ENCODE measurements at places on chromosomes 4 and X.

DNA sequence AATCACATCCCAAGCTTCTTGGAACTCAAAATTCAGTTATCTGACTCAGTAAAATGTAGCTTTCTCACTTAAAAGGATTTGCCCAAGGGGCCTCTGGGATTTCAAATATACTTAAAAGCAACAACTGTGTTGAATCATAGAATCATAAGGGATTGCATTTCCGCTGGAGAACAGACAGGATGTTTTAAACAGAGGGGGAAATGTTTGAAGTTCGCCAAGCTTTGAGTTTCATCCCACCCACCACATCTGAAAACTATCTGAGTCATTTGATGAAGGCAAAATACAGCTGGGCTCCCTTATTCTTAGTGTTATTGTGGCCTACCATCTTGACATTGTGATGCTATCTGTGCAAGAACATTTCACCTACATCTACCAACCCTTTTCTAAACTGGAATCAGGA lies 73.5 kb downstream of the PPP1R2C start:
- DNase-seq: no peak

- DNase-seq: no peak
Measured at GRCh38 chrX:75158054-75158453, 2.0 kb upstream of the ABCB7 start.

DNA sequence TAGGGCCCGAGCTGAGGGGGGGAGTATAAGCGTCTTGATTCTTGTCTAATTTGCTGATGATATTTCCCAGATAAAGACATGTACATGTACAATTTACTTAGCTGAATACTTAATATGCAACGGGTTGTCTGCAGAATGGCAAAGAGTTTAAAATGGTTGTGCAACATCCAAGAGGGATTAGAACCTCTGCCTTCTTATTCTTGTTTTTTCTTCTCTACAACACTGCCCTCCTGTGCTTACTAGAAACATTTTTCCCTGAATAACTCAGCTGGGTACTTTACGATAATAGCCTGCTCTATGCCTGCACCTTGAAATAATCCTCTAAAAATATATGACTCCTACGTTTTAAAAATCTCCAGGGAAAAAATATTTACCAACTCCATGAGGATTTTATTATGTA lies 41.8 kb downstream of the INTS12 start:
- DNase-seq: no peak

DNA sequence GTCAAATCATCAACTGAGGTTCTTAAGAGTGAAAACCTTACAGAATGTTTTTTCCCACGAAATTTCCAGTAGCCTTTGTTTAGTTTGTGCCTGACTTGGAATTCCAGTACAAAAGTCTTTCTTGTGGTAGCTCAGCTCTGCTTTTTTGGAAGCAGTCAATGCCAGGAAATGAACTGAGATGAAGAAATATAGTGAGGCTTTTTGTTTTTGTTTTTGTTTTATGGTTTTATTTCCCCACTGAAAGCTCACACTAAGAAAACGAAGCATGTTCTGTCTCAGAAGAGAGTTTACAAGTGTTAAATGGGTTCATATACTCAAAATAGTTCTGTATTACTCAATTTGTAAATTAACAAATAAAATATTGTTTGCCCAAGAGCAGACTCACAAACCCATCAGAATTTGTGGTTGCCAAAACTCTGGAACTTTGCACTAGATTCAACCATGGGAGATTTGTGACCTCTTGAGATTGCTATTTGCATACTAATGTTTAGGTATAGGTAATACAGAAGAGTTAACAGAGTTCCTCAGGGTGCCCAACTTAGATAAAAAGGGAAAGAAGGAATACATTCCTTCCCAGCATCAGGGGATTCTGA lies 1060.8 kb downstream of the FAT4 start:
- no peak for DNase-seq

DNA sequence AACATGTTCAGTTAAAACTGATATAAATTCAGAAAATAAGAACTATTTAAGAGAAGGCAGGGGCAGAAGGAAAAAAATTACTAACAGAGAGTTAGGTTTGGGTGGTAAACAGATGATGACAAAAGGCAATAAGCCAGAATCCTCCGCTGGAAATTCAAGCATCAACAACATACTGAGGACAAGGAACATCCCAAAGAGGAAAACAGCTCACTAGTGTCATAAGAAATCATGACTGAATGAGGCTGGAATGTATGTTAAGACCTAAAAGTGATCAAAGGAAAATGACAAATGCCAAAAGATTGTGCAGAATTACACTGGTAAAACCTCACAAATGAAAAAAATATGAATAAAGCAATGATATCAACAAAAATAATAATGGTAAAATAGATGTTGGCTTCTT lies 88.4 kb downstream of the WDFY3 start:
- DNase-seq: no peak

DNA sequence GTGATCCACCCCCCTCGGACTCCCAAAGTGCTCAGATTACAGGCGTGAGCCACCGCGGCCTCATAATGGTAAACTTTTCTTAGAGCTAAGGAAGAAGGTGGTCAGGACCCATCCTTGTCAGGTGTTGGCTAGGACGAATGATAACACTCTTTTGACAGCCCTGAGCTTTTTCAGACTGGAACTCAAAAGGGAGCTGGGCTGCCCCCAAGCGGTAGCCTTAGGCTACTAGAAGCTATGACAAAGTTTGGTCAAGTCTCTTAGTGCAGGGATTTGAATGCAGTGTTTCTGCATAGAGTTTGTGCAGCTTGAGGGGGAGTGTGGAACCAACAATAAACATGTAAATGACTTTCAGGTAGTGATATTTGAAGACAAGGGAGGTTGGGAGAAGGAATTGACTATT lies 11.8 kb upstream of the HSD17B10 start:
- DNase-seq: no peak

DNA sequence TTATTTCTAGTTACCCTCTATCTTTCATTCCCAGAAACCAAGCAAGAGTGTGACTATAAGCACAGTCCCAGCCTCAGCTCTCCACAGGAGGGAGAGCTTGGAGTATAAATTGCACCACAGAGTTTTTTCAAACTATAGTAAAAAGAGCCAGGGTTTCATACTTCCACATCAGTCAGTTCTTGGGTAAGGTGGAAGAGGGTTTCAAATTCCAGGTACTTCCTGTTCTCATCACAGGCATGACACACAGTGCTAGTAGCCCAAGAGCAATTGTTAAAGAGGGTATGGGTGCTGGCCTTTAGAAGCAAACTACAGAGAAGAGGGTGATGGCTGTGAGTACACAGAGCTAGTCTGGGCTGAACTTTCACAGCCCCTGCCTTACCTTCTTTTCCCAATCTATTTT lies 5.7 kb upstream of the IL1RAPL1 start:
- no peak for DNase-seq

GRCh38 chr4:93267747-93268146 lies 560.8 kb upstream of the ATOH1 start:
- no peak for DNase-seq

DNA sequence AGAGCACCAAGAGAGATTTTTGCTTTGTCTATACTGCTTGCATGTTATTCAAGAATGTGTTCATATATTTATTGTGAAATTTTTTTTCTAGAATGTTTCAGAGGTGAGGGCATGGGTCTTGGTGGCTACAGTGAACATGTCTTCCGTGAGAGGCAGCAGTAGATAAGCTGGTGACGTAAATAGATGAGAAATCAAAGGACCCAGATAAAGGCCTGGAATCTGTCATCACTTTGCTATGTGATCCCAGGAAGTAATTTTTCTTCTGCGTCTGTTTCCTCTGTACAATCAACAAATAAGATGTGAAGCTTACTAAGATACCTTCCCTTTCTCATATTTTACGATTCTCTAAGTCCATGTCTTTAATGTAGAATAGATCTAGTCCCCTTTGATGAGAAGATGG lies 129.1 kb downstream of the COL4A6 start:
- no peak for DNase-seq

GRCh38 chrX:74534569-74535038 lies 79.8 kb downstream of the RLIM start:
- no peak for DNase-seq

DNA sequence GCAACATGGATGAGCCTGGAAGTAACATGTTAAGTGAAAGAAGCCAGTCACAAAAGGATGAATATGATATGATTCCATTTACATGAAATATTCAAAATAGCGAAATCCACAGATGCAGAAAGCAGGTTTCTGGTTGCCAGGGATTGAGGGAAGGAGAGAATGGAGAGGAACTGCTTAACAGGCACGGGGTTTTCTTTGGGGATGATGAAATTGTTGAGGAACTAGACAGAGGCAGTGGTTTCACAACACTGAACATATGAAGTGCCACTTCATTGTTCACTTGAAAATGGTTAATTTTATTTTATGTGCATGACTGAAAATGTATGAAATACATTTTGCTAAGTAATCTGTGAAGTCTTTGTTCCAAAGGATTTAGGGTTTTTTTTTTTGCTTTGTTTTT lies 182.5 kb upstream of the TBL1X start:
- DNase-seq: no peak

DNA sequence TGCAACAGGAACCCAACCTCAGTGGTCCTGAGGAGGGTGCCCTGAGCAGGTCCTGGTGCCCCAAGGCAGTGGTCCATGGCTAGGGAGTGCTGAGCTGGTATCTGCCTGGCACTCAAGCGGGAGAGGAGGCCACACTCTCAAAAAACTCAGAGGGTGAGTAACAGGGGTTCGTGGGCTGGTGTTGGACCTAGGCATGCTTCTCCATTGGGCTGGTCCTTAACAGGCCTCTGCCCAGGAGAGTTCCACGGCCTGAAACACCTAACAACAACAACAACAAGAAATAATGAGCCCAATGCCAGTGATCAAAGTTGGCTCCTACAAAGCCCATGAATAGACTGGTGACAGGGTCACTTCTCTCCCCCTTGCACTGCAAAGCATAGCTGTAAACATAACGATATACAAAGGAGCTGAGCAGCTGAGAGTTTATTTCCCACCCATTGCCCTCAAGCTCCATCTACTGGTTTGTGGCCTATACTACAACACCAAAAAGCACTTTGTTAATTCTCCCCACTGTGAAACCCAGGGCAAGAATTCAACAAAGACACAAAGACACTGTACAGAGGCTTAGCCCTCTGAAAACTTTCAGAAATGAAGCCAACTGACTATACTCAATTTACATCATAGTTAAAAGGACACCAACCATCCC lies 736.1 kb upstream of the ADGRL3 start:
- DNase-seq: no peak

- no peak for DNase-seq
Measured at GRCh38 chr4:105014234-105014633, 132.4 kb upstream of the TET2 start.

GRCh38 chrX:48599341-48599740 lies 2.0 kb downstream of the WDR13 start:
- no peak for DNase-seq

DNA sequence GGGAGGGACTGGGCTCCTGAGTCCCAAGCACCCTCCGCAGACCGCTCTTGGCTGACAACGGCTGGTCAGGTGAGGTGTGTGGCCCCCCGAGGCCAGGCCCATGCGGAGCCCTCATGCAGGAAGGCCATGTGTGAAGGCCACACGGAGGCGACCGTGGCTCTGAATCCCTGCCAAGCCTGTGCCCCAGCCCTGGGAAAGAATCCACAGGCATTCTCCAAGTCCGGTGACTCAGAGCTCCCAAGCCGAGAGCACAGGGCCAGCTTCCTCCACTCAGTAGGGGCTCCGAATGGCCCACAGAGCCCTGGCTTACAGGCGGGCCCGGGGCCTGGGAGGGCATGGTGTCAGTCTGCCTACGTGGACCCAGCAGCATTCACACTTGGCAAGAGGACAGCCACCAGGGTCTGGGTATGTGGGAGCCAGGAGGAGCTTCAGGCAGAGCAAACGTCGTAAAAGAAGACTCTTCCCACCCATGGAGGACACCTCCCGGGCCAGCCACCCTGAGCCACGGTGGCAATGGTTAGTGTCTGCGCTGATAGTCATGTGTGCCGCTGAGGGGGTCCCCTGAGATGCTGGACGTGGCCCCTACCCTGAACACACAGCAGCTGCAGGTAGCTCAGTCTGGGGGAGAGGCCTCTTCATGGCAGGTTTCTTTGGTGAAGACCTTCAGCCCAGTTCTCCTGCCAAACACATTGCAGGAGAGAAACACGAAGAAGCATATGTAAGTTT lies 105.7 kb downstream of the PSAPL1 start:
- DNase-seq: no peak

GRCh38 chr4:19406789-19407188 lies 844.9 kb upstream of the SLIT2 start:
- DNase-seq: no peak

DNA sequence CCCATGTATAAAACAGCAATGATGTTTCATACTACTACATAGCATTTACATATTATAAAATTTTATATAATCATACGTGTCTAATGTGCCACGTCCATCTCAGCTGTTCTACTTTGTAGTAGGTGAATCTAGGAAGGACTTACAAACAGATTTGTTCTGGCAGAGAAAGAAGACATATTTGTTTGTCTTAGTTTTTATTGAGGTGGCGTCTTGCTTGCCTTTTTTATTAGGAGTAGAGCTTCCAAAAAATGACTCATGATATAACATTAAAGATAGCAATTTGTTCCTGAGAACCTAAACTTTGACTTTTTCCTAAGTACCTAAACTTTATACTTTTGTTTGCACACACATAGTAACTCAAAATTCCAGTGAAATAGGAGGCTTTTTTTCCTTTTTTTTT lies 64.6 kb downstream of the CLDN22 start:
- DNase-seq: no peak
